Breast epithelium (tissue), 4 donors: ENCODE measurements at places on chromosomes 12 and 14.

DNA sequence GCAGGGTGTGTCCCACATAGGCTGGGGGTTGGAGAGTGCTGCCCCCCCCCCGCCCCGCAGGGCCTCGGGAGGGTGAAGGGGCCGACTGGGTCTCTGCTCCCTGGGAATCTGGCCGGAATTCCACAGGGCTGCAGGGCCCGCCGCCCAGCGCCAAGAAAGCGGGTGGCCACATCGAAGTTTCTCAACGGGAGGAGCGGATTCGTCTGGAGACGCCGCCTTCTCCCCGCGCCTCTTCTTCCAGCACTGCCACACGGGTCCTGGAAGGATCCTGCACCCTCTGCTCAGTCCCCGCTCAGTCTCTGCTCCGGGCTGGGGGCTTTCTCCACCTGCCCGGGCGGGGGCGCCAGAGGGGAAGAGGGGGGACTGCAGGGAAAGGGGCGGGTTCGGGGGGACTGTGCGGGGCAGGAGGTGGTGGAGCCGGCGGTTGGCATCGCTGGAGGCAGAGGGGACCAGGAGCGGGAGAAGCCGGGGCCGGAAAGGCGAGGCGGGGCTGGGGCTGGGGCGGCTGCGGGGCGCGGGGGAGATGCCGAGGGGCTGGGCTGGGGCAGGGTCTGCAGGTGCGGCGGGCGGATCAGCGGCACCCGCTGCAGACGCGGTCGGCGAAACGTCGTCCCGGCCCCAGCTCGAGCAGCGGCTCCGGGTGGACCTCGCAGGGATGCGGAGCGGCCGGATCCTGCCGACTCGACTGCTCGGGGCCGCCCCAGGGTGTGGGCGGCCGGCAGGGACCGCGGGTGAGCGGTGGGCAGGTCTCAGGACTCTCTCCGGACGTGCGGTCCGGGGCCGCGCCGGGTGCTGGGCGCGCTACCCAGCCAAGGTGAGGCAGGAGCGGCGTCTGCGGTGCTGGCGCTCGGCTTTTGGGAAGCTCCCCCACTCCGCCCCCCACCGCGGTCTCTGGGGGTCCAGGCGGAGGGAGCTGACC, 811.4 kb upstream of the TMEM132C start:
- peak overlapping the region; percentile 29 for H3K4me3 ChIP-seq
- H3K27me3 ChIP-seq, result peaks cover 3% of the 10 kb centered on the region
- no peaks in the 10 kb centered on the region for H3K4me1 ChIP-seq
- H3K36me3 ChIP-seq, result no peaks in the 10 kb centered on the region
- DNase-seq, result no peak
- H3K27ac ChIP-seq, result no peak overlapping the region

- H3K36me3 ChIP-seq, result no peaks in the 10 kb centered on the region
- no peaks in the 10 kb centered on the region for H3K27me3 ChIP-seq
- H3K27ac ChIP-seq, result no peak overlapping the region
- H3K4me3 ChIP-seq, result no peak overlapping the region
These were observed 13.3 kb downstream of the TSPAN9 start for GRCh38 chr12:3090240-3091037.

DNA sequence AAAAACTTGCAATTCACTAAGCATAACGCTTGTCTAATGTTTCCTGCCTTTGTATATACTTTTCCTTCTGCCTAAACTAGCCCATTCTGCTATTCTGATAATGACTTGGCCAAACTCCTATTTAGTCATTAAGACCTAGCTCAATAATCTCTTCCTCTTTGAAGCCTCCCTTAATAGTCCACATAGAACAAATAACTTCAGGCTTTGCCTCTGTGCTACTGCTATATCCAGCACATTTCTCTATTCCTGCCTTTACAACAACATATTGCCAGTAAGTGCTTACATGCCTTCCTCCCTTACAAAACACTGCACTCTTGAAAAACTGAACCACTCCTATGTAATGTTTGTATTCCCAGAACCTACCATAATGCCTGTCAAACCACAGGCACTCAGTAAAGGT, 13.8 kb downstream of the PRICKLE1 start:
- no peaks in the 10 kb centered on the region for H3K27me3 ChIP-seq
- H3K4me3 ChIP-seq, result no peak overlapping the region
- H3K36me3 ChIP-seq, result no peaks in the 10 kb centered on the region
- H3K27ac ChIP-seq, result no peak overlapping the region
- no peak for DNase-seq
- no peaks in the 10 kb centered on the region for H3K4me1 ChIP-seq

GRCh38 chr14:78933166-78933565, 763.0 kb downstream of the NRXN3 start:
- no peaks in the 10 kb centered on the region for H3K4me1 ChIP-seq
- H3K27me3 ChIP-seq, result no peaks in the 10 kb centered on the region
- no peak overlapping the region for H3K27ac ChIP-seq
- H3K4me3 ChIP-seq, result no peak overlapping the region
- no peaks in the 10 kb centered on the region for H3K36me3 ChIP-seq

- no peaks in the 10 kb centered on the region for H3K27me3 ChIP-seq
- DNase-seq, result no peak
- H3K36me3 ChIP-seq, result no peaks in the 10 kb centered on the region
- no peaks in the 10 kb centered on the region for H3K4me1 ChIP-seq
- no peak overlapping the region for H3K27ac ChIP-seq
- no peak overlapping the region for H3K4me3 ChIP-seq
These were observed 54.1 kb upstream of the ASPG start for GRCh38 chr14:104031384-104031783.

DNA sequence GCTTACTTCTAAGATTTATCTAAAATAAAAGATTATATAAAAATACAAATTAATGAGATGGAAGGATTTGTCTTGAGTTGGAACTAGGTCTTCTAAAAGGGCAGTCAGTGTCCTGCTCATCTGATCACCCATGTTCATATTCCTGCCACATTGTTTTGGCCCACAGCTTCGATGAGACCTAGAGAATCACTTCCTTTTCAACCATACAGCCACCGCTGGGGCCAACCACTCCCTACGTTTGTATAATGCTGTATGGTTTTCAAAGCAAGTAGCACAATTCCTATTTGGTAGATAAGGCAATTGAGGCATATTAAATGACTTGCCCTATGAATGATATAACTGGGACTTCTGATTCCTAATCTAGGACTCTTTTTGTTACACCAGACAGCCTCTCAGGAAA, 249.4 kb downstream of the ZFP36L1 start:
- H3K4me1 ChIP-seq, result peaks cover 2% of the 10 kb centered on the region
- H3K27me3 ChIP-seq, result no peaks in the 10 kb centered on the region
- no peak overlapping the region for H3K4me3 ChIP-seq
- peak overlapping the region; percentile 95 for H3K27ac ChIP-seq
- H3K36me3 ChIP-seq, result no peaks in the 10 kb centered on the region
- DNase-seq, result no peak

GRCh38 chr12:65508276-65509035, 230.0 kb downstream of the MSRB3 start:
- no peak overlapping the region for H3K4me3 ChIP-seq
- no peak for DNase-seq
- H3K4me1 ChIP-seq, result no peaks in the 10 kb centered on the region
- no peak overlapping the region for H3K27ac ChIP-seq

DNA sequence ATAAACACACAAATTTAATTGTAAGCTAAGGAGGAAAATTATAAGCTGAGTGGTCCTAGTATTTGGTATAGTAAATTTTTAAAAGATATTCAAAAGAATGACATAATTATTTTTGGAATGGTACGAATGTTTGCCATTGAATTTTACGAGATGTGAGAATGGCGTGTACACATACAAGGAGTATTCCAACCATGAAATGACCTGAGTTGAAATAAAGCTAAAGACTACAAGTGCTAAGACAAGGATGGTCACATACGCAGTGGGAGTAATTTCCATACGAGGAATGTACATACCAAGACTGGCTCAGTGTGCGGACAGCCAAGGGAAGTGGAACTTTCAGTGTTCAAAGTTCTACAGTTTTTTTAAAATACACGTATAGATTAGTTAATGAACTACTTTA, 21.1 kb upstream of the ETV6 start:
- no peak overlapping the region for H3K4me3 ChIP-seq
- DNase-seq, result no peak
- no peaks in the 10 kb centered on the region for H3K27me3 ChIP-seq
- no peaks in the 10 kb centered on the region for H3K36me3 ChIP-seq

DNA sequence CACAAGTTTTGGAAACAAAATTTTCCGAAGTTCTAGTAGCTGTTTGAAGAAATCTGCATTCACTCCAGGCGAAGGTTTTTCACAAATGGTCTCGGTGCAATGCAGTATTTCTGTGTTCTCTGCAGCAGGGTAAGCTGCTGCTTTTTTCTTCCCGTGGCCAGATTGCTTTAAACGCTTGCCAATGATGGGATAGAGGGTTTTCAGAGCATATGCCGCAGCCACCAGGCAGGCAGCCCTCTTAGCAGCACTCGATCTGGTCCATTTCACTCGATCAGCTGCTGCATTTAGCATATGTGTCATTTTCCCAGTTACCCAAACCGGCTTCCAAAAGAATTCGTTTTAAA, 315 bp downstream of the ABCD2 start:
- H3K36me3 ChIP-seq, result no peaks in the 10 kb centered on the region
- no peak for DNase-seq
- no peaks in the 10 kb centered on the region for H3K4me1 ChIP-seq

DNA sequence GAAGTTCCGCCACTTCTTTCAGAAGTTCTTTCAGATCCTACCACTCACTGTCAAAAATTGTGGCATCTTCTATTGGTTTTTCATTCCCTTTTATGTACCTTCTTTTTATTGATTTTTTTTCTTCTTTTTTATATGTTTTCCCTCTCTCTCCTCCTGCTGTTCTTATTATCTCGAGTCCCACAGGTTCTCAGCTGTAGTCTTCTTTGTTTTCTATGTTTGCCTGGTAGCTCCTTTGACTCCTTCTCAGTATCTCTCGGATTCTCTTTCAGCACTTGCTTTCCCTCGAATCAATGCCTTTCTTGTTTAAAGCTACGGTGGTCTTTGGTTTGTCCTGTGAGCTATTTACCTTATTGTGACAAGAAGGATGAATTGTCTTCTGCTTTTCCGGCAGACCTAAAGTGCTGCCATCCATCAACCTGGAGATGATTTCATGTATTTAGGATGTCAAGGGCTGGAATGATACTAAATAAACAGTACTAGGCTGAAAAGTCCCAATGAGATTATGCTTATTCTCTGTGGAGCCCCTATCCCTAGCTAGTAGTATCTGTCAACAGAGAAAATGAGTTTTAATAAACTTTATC, 541.7 kb downstream of the NOVA1 start:
- H3K4me3 ChIP-seq, result no peak overlapping the region
- no peaks in the 10 kb centered on the region for H3K4me1 ChIP-seq
- no peaks in the 10 kb centered on the region for H3K27me3 ChIP-seq
- H3K36me3 ChIP-seq, result no peaks in the 10 kb centered on the region

DNA sequence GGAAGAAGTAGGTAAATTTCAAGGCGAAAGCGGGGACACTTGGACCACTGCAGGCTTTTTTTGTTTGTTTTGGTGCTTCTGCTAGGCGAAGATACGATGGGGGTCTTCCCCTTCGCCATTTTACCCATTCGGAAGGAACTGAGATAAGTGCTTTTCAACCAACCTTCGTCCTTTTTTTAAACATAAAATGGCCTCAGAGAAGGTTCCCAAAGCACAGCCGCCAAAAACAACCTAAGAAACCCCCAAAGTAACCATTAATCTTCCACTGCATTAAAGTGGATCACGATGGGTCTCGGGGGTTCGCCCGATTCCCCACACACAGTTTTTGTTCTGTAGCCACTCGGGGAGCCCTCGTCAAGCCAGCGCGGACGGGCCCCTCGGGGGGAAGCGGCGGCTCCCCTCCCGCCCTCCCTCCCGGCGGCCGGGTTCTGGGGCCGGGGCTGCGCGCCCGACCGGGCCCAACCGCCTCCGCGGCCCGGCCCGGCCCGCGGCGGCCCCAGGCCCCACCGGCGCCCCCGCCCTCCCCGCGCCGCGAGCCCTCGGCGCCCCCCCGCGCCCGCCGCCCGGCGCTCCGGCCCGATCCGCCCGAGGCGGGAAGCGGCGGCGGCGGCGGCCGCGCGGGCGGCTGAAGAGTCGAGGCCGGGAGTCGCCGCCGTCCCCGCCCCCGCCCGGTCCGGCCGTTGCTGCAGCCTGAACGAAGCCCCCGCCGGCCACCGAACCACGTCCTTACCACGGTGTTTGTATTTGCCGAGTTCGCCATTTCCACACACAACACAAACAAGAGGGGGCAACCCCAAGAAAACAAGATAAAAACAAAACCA, 790 bp downstream of the GTF2A1 start:
- H3K27ac ChIP-seq, result peak overlapping the region; percentile 99
- peak overlapping the region; percentile 80 for H3K4me3 ChIP-seq
- H3K36me3 ChIP-seq, result peaks cover 5% of the 10 kb centered on the region
- no peaks in the 10 kb centered on the region for H3K27me3 ChIP-seq
- peak; percentile 36 for DNase-seq

DNA sequence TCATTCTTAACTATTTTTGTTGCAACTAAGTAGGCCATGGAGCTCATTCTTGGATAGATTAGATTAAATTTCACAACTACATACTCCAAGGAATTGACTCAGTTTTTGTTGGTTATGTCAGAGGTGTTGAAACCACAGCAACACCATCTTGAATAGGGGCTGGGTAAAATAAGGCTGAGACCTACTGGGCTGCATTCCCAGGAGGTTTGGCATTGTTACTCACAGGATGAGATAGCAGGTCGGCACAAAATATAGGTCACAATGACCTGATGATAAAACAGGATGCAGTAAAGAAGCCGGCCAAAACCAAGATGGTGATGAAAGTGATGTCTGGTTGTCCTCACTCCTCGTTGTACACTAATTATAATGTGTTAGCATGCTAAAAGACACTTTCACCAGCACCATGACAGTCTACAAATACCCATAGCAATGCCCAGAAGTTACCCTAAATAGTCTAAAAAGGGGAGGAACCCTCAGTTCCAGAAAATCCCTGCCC, 20.9 kb downstream of the DMAC2L start:
- H3K4me3 ChIP-seq, result no peak overlapping the region
- no peak for DNase-seq
- H3K27me3 ChIP-seq, result no peaks in the 10 kb centered on the region
- H3K4me1 ChIP-seq, result no peaks in the 10 kb centered on the region

DNA sequence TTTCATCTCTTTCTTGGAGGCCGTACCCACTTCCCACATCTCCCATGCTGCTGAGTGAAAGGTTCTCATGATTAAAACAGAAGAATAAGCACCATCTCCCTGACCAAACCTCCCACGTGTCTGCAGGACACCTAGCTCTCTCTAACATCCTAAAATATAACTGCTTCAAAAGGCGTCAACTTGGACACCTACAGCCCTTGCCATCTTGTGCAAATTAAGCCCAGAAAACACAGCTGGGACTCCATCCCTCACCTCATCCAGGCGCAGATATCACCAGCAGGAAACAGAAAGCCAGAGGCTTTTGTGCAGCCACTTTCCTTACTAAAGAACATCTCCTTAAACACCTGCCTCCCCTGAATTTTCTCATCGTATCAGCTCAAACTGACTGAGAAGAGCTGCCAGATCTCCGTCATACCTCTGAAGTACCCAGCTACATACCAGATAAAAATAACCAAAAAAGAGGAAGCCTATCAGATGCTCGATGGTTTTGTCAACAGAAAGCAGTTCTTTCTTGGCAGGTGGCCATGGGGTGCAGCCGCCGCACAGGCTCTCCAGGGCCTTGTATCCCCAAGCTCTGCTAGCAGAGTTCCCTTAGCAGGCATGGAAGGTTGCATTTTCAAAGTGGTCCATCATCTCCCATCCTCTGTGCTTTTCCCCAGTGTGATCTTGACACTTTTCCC, 28.8 kb downstream of the MAP3K9 start:
- no peak overlapping the region for H3K27ac ChIP-seq
- no peaks in the 10 kb centered on the region for H3K36me3 ChIP-seq
- no peaks in the 10 kb centered on the region for H3K4me1 ChIP-seq

- H3K27ac ChIP-seq, result no peak overlapping the region
- H3K4me3 ChIP-seq, result no peak overlapping the region
- no peaks in the 10 kb centered on the region for H3K27me3 ChIP-seq
- H3K36me3 ChIP-seq, result no peaks in the 10 kb centered on the region
- H3K4me1 ChIP-seq, result no peaks in the 10 kb centered on the region
These were observed 175.2 kb downstream of the PAWR start for GRCh38 chr12:79515530-79515935.

GRCh38 chr14:104419865-104420505, 159.6 kb upstream of the C14orf180 start:
- H3K4me3 ChIP-seq, result no peak overlapping the region
- no peaks in the 10 kb centered on the region for H3K27me3 ChIP-seq
- no peak overlapping the region for H3K27ac ChIP-seq
- DNase-seq, result no peak
